Pulmonary artery endothelial cell (primary cell): ENCODE measurements at places on chromosomes 12 and 14. TPM values are rescaled to one million over a fixed set of nuclear protein-coding genes. Genes with fewer than 3 reads are reported as not detected.

METTL3 gene
- total RNA-seq: 56.0 and 87.3 TPM in 2 replicates

TAS2R8 gene
- 0.13 TPM in 1 of 2 replicates, not detected in the other for total RNA-seq

- no peak for DNase-seq
These were observed 7.1 kb downstream of the TAPBPL start for GRCh38 chr12:6459004-6459337.

GRCh38 chr12:2819810-2820209 is 7.3 kb downstream of the ITFG2 start:
- DNase-seq: no peak

- DNase-seq: no peak
These were observed 171.9 kb downstream of the RGS6 start for GRCh38 chr14:72104011-72104613.

GRCh38 chr12:7709969-7710675 is 1.1 kb upstream of the DPPA3 start:
- no peak for DNase-seq

DNA sequence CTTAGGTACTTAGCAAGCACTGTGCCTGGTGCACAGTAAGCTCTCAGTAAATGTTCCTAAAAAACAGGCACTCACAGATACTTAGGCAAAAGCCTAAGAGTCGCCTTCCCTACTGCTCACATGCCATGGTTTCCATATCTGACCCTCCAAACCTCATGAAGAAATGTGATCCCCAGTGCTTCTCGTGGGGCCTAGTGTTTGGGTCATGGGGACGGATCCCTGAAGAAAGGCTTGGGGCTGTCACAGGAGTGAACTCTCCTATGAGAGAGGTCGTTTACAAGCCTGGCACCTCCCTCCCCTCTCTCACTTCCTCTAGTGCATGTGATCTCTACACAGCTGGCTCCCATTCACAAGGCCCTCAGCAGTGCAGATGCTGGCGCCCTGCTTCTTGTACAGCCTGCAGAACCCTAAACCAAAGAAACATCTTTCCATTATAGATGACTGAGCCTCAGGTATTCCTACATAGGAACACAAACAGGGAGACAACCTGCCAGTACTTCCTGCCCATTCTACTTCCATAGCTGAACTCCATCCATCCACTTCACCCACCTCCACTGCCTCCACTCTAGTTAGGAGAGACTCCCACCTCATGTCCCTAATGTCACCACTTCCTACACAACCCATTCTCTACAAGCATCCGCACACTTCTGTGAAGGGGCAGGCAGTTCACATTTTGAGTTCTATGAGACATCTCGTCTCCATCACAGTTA is 2.9 kb downstream of the SLC15A4 start:
- no peak for DNase-seq

- DNase-seq: no peak
These were observed 31.2 kb upstream of the VPS33A start for GRCh38 chr12:122297494-122297893.

TC2N gene
- total RNA-seq: 0.07 TPM in 1 of 2 replicates, not detected in the other

DNA sequence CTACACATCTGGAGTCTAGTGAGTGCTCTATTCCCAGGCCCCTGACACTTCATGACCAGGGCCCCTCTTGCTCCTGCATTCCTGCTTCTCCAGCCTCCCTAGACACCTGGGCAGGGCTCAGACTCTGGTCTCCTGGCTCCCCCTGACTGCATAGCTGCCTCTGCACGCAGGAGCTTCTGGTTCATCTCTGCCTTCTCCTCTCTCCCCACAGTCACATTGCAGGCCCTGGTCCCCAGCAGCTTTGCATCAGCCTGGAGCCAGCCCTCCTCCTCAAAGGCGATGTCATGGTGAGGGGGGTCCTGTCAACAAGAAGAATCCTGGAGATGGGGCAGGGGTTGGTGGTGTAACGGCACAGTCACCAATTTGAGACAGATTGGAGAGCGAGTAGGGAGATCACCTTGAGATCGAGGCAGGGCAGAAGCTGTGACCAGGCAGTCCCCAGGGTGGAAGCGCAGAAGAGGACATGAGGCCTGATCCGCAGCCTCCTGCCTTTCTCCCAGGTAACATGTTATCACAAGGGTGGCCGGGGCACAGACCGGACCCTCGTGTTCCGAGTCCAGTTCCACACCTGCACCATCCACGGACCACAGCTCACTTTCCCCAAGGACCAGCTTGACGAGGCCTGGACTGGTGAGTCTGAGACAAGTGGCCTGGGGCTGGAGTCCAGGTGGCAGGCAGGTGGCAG is 8.1 kb downstream of the TNS2 start:
- DNase-seq: no peak

DNA sequence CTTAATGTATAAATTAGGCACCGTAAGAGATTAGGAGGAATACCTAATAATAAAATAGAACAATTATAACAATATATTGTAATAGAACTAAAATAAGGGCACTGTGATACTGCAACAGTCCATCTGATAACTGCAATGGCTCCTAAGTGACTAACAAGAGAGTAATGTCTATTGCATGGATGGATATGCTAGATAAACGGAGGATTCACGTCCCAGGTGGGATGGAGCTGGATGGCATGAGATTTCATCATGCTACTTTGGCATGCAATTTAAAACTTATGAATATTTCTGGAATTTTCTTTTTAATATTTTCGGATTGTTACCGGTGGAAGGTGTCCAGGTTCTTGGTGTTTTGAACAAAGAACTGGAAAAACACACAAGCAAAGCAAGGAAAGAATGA is 2.2 kb upstream of the TMEM19 start:
- DNase-seq: no peak

GRIP1 gene
- total RNA-seq: 0.14 TPM in 1 of 2 replicates, not detected in the other

- no peak for DNase-seq
These were observed 8.4 kb downstream of the NCKAP5L start for GRCh38 chr12:49819786-49820185.

- DNase-seq: peak; percentile 55
These were observed 685 bp upstream of the CDH24 start for GRCh38 chr14:23057757-23058653.

- no peak for DNase-seq
These were observed 13.8 kb upstream of the IL26 start for GRCh38 chr12:68239309-68239982.

DNA sequence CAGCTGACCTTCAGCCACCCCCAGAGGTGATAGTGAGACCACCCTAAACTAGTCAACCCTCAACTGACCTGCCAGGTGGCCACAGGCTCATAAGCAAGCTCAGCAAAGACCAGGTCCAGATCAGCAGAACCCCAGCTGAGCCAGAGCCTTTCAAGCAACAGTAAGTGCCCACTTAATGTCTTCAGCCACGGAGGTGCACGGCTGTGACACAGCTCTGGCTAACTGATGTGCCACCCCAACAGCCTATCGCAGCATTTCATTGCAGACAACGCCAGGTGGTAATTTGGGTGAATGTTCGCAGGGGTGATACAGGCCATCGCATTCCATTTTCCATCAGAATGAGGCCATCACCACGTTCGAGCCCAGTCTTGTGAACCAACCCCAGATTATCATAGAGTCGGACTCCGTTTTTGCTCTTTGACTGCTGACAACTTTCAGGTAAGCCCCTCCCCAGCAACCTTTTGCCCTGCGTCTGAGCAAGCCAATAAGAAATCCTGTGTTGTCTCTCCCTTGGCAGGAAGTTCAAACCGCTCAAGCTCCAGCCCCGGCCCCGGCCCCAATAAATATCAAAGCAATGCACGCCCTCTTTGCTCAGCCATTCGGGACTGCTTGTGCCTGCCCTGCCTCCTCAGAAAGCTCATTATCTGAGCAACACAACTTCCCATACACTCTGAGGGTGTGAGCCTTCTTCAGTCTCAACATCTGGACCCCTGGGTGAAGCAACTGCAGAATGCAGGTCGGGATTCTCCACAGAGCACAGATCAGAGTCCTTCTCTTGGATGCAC is 44.4 kb downstream of the JAG2 start:
- no peak for DNase-seq

MANSC1 gene
- 9.2 and 10.8 TPM in 2 replicates for total RNA-seq

DNA sequence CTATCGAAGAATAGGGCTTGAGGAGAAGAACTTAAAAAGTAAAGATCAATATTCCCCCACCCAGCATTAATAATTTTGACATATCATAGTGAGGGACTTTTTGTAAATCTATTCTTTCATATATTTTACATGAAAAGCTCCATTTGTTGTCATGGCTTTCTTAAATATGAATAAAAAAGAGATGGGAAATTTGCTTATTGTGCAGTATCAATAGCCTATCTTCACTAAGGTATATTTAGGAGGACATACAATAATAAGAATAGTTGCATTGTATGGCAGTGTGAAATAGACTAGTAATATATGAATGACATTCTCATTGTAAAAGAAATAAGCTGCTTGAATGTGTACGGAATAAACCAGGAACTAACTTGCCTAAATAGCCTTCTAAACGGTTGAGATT is 5.5 kb upstream of the TCP11L2 start:
- DNase-seq: no peak

DNA sequence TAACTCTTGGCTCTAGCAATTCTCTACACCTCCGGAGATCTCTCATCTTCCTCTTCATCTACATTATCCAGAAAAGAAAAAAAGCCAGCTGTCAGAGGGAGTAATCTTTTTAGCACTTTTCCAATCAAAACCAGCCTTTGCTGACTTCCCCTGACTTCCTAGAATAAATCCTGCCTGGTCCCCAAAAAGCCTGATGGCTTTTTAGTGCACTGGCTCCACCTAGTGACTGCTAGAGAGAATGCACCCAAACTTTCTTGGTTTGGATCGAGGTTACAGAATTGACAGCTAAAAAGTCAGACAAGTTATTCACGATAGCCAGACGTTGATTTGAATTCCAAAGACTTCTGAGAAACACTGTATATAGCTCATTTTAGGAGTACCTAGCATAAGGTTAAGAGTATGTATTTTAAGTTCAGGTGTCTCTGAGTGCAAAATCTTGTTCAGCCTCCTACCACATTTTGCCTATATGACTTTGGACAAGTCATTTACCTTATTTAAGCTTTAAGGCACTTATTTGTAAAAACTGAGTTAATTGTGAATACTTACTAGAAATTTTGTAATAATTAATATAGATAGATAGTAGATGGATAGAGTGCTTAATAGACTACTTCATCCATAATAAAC is 185.7 kb upstream of the GRIN2B start:
- no peak for DNase-seq

DNA sequence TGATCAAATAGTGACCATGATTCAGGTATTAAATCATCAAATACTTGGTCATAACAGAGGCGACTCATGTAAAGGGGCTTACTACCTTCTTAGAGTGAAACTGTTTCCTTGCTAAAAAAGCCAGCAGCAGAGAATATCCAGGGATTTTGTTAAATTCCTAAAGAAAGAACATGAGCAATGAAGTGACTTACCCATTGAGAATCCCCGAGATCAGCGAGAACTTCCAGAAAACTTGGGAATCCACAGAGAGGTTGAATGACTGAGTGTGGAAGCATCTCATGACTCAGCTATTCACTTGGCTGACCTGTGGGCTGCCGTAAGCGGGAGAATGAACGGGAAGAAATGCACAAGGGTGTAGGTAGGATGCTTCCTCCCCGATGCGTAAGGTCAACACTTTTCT is 85.3 kb upstream of the KCNA1 start:
- DNase-seq: no peak

KRT80 gene
- total RNA-seq: 2.0 and 4.9 TPM in 2 replicates

KIAA0586 gene
- 19.3 and 27.8 TPM in 2 replicates for total RNA-seq

- no peak for DNase-seq
These were observed 49.2 kb upstream of the ANP32D start for GRCh38 chr12:48423171-48423570.

GRCh38 chr12:124599074-124599999 is 31.9 kb upstream of the NCOR2 start:
- DNase-seq: no peak

- no peak for DNase-seq
These were observed 42.0 kb upstream of the A2ML1 start for GRCh38 chr12:8780389-8780788.

FOXG1 gene
- total RNA-seq: 0.04 and 0.26 TPM in 2 replicates

GRCh38 chr14:90785471-90785870 is 30.8 kb downstream of the TTC7B start:
- DNase-seq: peak; percentile 36

DNA sequence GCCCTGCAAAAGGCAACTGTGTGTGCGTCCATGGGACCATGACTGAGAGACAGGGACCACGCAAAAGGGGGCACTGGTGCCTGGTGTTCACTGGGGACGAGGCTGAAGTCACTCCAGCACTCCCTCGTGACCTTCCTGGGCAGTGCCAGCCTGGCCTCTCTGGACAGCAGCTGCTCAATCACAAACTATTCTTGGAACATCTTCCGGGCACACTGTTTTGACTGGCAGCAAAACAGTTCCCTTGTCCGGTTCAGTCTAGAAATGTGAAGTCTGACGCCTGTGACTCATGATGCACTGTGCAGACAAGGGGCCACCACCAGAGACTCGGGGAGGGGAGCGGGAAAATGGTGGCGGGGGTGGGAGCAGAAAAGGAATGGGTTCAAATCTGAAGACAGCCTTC is 20.8 kb downstream of the SNRNP35 start:
- DNase-seq: peak; percentile 62

INHBC gene
- total RNA-seq: not detected in 2 replicates

- DNase-seq: no peak
These were observed 24.1 kb upstream of the TRIM9 start for GRCh38 chr14:51118993-51119392.

GRCh38 chr12:99618657-99619056 is 28.9 kb upstream of the GARIN6 start:
- no peak for DNase-seq

DNA sequence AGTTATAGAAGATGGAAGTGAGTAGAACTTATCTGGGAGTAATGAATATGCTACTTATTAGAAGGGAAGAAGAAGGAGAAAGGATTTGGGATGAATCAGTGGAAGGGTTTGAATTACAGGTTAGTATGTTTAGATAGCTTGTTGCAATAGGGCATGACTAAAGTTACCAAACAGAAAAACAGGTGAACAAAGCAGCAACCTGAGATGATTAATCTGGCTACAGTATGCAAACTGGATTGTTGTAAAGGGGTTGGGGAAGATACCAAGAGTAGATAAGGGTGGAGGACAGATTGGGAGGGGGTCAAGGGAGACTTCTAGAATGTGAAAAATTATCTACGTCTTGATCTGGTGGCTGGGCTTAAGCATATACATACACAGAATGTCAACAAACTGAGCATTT is 73.4 kb upstream of the CLEC14A start:
- DNase-seq: no peak

NGB gene
- not detected in 2 replicates for total RNA-seq
